ENCODE measurements at places on chromosomes 5 and 9. TPM values are rescaled to one million over a fixed set of nuclear protein-coding genes. Genes with fewer than 3 reads are reported as not detected.
A peak's percentile ranks its signal among the peaks of the same experiment; 100 is the strongest.

PCDHB9 gene
- 0.22 TPM for polyA plus RNA-seq

MARCOL gene
- not detected for polyA plus RNA-seq

OR1J2 gene
- polyA plus RNA-seq, result not detected

SPAG8 gene
- 0.58 TPM for polyA plus RNA-seq

GPR151 gene
- not detected for polyA plus RNA-seq

DRD1 gene
- polyA plus RNA-seq, result 0.11 TPM

POU5F2 gene
- polyA plus RNA-seq, result 0.09 TPM

KCNT1 gene
- not detected for polyA plus RNA-seq

HINT1 gene
- polyA plus RNA-seq, result 624 TPM

OR1Q1 gene
- polyA plus RNA-seq, result 0.14 TPM

PTGDS gene
- polyA plus RNA-seq, result 9.6 TPM

DNA sequence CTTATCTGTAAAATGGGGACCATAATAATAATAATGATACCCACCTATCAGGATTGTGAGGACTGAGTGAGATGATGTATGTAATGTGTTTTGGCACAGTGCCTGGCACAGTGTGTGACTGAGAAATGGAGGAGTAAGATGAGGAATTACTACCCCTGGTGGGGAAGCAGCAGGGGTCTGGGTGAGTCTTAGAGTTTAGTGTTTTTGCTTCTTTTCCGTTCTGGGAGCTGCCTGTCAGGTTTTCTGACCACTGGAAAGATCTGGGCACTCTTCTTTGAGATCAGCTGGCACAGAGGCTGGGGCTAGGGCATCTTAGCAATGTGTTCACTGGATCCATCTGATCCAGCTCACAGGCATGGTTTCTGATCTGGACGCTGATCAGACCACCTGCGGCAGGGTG, 8.5 kb downstream of the LCP2 start:
- no peak for DNase-seq

DNA sequence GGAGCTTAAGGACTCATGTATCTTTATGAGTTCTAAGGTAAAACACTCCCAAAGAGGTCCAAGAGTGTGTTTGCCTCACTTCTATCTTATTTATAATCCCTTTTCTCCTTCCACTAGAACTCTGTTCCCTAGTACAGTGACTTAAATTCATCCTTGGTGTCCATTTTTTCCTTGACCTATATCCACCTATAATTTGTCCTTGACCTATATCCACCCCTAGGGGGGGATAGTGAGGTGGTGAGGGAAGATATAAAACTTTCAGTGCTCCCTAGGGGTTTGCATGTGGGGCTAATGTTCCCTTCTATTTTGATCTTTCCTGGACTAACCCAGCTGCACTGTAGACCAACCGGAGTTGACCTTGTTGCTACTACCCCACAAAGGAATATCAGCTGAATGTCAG, 83.5 kb upstream of the GNAQ start:
- DNase-seq, result no peak

DNA sequence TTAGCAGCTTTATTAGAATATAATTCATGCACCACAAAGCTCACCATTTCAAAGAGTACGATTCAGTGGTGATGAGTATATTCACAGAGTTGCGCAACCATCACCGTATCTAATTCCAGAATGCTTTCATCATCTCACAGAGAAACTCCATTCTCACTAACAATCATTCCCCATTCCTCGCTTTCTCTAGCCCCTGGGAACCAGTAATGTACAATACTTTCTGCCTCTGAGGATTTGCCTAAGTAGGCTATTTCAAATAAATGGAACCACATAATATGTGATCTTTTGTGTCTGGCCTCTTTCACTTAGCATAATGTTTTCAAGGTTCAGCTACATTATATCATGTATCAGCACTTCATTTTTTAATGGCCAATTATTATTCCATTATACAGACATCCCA, 145.1 kb upstream of the ADAMTS16 start:
- DNase-seq, result no peak

DNA sequence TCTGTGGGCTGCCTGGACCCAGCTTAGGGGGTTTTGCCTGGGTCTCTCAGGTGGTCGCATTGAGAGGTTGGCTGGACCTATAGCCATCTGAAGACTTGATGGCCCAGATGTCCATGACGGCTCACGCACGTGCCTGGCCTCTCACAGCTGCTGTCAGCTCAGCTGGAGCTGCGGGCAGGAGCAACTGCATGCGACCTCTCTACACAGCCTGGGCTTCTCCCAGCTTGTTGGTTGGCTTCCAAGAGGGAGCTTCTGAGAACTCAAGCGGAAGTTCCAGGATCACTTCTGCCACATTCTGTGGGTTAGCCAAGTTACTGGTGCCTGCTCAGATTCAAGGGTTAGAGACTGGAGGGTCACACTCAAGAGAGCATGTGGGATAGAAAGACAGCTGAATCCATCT, 99.2 kb downstream of the DAPK1 start:
- DNase-seq, result no peak

DNA sequence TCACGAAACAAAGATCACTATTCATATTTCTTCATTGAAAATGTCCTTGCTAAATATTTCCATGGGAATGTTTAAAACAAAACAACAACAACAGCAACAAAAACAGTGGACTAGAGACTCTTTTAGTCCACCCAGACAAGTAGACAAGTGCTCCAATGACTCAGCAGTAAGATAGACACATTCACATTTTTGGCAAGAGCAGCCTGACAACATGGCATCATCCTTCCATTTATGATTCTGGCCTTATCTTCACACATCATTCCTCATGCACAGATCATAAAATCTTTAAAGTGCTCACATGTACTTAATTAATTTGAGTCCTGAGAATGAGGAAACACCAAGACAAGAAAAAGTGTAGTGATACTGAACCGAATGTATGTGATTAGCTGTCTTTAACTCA, 132.6 kb upstream of the PDE4D start:
- DNase-seq, result no peak

GRCh38 chr9:88418025-88418424, 29.8 kb downstream of the SPIN1 start:
- no peak for DNase-seq

DNA sequence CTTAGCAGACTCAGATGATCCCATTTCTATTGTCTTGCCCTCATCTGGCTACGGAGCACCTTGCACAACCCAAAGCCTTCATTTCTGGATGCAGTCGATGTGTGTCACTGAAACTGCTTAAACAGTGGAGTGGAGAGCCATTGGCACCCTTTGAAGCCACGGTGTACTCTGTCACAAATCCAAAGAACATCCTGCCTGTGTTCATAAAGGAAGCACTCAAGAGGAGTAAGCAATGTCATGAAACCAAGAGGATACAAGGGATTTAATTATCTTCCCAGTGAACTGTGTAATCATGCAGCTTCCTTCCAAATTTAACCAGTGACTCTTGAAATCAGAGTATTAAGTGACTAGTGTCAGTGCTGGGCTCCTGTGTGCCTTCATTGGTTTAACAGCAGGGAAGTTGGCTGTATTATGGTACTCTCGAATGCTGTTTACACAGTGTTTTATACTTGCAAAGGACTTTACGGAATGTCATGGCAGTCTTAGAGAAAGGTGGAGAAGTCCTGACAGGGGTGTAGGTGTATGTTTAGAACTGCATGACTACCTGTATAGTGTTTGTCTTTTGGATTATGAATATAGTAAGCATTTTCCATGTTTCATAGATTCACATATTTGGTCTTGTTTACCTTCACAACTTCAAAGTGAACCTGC, 41.9 kb downstream of the CD180 start:
- no peak for DNase-seq

DNA sequence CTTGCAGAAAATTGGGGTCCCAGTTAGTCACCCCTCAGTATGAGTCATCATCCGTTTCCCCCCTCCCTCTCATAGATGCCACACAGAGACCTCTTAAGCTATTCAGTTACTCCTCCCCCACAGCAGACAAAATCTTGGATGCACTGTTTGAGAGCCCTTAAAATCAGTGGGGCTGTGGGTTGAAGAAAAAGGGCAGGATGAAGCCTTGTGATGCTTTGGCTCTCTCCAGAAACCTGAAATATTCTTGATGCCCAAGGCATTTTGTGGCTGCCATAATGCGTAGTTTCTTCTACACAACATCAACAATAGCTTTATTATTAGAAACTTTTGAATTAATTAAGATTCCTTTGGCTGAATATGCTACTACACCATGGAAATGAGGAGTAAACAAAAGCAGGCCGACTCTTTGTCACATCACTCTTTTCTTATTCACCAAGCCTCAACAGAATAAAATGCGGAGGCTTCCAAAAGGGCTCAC, 133.8 kb downstream of the MRPS30 start:
- DNase-seq, result no peak

DNA sequence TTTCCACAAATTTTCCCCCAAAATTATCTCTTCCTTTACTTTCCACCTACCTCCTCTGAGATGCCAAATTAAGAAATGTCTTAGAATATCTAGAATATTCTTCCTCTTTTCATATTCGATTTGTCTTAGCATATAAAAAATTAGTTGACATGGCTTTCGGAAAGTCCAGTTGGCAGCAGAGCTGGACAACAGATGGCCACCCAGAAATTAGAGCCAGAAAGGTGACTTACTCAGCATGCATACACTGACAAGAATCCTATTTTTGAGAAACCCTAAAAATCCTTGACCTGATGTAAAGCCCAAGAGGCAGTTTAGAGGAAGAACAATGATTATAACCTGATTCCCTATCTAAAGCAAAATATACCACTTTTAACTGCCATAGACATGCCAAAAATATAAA, 22.0 kb downstream of the TMEM167A start:
- no peak for DNase-seq

GRCh38 chr5:57494104-57495098, 11.8 kb upstream of the ACTBL2 start:
- peak; percentile 95 for DNase-seq

GRCh38 chr9:119334745-119335144, 34.5 kb downstream of the BRINP1 start:
- no peak for DNase-seq

DNA sequence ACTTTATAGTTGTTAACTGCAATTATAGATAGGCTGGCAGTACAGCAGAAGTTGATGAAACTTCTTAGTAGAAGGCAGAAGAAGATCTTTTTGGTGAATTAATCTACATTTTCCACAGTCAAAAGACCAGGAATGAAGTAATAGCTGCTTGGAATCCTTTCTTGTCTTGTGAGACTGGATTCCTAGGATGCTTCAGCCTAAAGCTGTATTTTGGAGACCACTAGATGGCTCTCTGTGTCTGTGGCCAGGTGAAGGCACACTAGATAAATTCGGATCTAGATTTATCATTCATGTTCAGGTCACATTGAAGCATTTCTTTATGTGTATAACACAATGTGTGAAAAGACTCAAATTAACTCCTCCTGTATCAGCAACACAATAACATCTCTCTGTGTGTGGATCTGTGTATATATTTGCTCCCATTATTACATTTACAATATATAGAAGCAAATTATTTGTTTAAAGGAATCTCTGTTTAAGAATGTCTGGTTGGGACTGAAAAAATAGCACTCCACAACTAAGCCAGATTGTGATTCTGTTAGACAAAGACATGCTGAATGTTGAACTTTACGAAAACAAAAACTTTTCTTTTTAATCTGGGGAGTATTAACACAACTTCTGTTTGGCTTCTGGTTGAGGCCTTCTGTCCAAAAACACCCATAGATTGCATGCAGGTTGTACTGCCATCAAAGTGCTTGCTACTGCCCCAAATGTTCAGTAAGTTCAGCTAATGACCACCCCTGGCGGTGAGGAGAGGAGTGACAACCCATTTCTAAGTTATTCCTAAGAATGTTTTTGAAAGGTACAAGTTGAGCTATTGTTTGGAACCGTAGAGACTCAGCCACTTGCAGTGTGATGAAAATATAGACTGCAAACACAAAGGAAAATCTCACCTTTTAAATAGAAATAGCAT, 10.6 kb downstream of the GRIN3A start:
- no peak for DNase-seq

GRCh38 chr5:5764246-5764645, 341.8 kb downstream of the ICE1 start:
- no peak for DNase-seq

GRCh38 chr9:34992376-34992951, 2.9 kb downstream of the DNAJB5 start:
- peak; percentile 72 for DNase-seq

DNA sequence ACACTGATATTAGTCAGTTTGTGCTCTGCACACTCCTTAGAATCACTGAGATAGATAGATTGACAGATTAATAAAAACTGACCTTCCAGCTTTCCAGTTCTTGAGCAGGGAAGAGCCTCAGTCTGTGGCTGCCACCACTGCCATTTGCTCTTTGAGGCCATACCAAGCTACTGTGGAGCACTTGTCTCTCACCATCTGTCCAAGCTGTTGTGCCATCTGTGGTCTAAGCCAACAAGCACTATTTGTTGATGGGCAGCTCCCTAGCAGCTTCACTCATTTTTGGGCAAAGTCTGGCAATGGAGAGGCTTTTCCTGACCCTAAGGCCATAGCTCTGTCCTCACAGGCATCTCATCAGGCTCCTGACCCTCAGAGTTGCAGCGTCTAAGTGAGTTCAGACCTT, 30.4 kb downstream of the HTR1A start:
- no peak for DNase-seq

GRCh38 chr5:132069561-132069960, 4.0 kb upstream of the CSF2 start:
- no peak for DNase-seq

GRCh38 chr5:27821681-27822080, 783.3 kb upstream of the CDH9 start:
- DNase-seq, result no peak

DNA sequence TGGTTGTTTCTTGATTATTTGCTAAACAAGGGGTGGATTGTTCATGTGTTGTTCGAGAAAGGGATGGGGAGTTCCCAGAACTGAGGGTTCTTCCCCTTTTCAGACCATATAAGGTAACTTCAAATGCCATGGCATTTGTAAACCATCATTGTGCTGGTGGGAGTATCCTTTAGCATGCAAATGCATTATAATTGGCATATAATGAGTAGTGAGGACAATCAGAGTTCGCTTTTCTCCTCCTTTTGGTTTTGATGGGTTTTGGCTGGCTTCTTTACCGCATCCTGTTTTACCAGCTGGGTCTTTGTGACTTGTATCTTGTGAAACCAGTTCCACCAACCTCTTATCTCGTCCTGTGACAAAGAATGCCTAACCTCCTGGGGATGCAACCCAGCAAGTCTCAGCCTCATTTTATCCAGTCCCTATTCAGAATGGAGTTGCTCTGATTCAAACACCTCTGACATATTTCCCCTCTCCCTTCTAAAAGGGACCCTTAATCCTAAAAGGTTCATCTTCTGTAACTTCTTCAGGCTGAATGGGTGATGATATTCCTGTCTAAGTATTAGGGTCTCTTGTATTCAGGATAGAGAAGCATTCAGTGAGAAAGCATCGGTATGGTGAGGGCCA, 8.7 kb upstream of the FBN2 start:
- DNase-seq, result no peak

- no peak for DNase-seq
These were observed 37.7 kb downstream of the NSG2 start for GRCh38 chr5:174083056-174083827.
